Activated naive CD8-positive, alpha-beta T cell treated with anti-CD3 and anti-CD28 coated beads, Interleukin-2, amount 50 U/mL, for 24 hours (primary cell): ENCODE measurements at places on chromosomes 12 and 14.

- DNase-seq = no peak
These were observed 4.4 kb downstream of the MMP17 start for GRCh38 chr12:131832321-131833231.

GRCh38 chr14:23171222-23171975 is 12.1 kb downstream of the SLC7A8 start:
- DNase-seq = no peak

DNA sequence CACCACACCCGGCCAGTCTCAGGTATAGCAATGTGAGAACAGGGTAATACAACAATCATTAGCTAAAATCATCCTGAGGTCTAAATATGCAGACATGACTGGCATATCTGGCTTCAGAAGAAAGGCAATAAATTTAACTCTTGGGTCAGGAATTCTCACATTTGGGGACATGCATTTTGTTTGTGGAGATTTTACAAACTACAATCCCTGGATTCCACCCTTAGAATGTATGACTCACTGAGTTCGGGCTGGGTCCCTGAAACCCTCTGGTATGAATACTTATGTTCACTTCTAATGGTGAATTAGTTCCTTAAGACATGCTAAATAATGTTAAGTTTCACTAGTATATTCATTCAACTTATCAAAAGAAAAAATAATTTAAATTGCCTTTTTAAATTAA is 98.9 kb upstream of the HMGA2 start:
- DNase-seq = no peak

GRCh38 chr12:50070314-50071060 is 13.1 kb downstream of the ASIC1 start:
- DNase-seq = peak; percentile 72

- no peak for DNase-seq
These were observed 69.0 kb upstream of the REP15 start for GRCh38 chr12:27627123-27627852.

DNA sequence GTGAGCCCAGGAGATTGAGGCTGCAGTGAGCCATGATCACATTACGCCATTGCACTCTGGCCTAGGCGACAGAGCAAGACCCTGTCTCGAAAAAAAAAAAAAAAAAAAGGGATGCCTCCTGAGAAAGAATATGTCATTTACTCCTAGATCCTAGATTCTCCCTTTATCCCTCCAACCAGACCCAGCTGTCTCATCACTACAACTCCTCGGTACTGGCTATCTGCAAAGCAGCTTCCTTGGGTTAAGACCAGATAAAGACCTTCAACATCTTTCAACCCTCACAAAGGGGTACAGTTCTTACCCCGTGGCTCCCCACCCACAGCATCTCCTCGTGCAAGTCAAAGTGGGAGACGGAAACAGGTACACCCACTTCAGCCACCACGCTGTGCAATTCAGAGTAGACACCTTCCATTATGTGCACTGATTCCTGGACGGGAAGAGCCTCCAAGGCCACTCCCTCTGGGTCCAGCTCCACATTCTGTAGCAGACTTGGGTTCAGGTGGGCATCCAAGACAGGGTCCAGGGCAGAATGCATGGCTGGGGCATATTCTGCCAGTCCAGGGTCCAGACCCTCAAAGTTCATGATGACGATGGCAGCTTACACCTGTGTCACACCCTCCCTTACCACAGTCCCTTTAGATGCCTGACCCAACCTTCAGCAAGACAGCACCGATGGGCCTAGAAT is 1.1 kb downstream of the PAN2 start:
- no peak for DNase-seq

GRCh38 chr14:100439781-100440180 is 116.6 kb downstream of the SLC25A47 start:
- DNase-seq = no peak

DNA sequence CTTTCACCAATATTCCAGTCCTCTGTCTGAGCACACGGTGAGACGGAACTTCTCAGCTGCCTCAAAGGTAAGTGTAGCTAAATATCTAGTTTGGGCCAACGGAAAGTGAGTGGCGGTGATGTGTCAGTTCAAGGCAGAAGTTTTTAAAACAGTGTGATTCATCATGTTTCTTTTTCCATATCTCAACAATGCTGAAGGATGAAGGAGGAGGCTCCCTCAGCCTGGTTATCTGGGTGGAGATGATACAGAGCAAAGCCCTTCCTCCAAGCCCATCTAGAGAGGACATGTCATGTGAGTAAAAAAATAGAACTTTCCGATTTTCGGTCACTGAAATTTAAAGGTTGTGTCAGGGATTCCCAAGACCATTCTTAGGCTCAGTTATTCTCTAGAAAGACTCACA is 13.1 kb upstream of the ANP32D start:
- no peak for DNase-seq

GRCh38 chr12:121921066-121921465 is 2.7 kb downstream of the CFAP251 start:
- no peak for DNase-seq

GRCh38 chr12:116241157-116241759 is 36.2 kb downstream of the MED13L start:
- no peak for DNase-seq

DNA sequence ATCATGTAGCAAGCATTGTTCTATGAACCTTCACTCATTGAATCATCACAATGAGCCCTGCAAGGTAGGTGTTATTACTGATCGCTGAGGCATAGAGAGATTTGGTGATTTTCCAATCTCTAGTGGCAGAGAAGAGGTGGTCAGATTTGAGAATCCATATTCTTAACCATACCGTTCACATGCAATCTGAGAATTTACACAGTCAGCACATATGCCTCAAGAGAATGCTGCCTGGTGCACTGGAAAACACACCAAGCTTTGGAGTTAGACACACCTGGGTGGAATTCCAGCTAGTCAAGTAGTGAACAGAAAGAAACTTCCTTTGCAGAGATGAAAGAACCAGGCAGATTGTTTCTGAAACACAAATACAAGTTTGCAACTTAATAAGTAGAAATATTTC is 94.1 kb downstream of the LGR5 start:
- DNase-seq = no peak
